ENCODE measurements at places on chromosomes 12 and 14.

GRCh38 chr14:68487805-68488590, 304.9 kb downstream of the ZFP36L1 start:
- no peak for DNase-seq

- no peak for DNase-seq
Measured at GRCh38 chr12:81147292-81147919, 69.5 kb downstream of the ACSS3 start.

GRCh38 chr12:123096182-123096581, 54.7 kb downstream of the PITPNM2 start:
- DNase-seq = no peak

GRCh38 chr12:7787574-7788293, 1.5 kb upstream of the NANOG start:
- DNase-seq = no peak

GRCh38 chr12:4918950-4919660, 9.4 kb downstream of the KCNA1 start:
- DNase-seq = no peak

DNA sequence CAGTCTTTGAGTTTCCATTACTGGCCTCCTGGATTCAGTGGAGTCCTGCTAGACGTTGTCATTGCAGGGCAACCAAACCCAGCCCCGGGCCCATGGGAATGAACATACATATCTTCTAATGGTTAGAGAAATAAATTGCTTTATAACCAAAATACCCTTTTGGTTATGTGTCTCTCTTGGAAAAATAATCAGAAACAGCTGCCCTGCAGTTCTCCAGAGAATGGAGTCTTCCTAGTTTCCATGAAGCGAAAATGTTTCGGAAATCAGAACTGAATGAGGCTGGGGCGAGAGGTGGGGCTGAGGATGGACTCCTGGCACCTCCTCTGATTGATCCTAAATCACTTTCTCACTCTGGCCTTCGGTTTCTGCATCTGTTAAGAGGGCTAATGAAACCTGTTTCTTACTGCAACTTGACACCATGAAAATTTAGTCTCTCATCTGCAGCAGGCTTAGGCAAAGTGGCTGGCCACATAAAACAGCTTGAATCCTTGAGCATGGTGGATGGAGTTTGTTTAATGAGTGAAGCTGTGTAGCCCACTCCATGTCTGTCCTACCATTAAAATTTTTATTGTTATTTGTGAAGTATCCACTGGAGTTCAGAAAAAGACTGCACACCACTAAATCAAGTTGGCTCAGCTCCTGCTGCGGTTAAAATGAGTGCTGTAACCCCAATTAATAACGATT, 198.9 kb downstream of the CACNA1C start:
- no peak for DNase-seq

DNA sequence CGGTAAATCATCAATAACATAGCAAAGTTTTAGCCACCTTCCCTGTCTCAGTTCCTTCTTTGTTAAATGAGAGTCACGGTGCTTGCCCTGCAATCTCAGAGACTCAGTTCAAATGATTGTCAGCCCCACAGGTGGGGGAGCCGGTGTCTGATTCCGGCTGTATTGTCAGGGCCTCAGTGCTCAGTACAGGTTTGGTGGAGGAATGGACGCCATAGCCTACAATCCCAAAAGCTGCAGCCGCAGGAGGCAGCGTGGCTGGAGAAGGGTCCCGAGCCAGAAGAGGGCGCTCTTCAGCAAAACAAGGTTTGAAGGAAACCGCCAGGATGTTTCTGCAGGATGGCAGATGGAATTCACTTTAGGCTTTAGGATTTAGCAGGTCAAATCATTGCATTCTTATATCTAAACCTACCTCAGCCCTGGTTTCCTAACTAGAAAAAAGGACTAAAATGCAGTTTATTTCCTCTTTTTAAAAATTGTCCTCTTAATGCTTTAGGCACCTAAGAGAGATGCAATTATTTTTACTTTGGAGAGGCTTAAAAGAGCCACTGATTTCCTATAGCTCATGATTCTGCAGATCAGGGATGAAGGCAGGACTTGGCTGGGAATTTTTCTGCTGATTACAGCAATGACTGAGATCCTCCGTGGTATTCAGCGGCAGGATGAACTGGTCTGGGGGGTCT, 29.2 kb downstream of the FOS start:
- peak; percentile 67 for DNase-seq

DNA sequence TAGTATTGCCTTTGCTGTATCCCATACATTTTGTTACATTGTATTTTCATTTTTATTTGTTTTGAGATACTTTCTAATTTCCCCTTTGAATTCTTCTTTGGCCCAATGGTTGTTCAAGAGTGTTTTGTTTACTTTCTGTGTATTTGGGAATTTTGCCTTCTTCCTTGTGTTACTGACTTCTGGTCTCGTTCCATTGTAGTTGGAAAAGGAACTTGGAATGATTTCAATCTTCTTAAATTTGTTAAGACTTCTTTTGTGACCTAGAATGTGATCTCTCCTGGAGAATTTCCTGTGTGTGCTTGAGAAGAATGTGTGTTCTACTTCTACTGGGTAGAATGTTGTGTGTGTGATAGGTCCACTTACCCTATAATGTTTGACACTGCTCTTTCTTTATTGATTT, 304.4 kb upstream of the RTL1 start:
- no peak for DNase-seq

- no peak for DNase-seq
Measured at GRCh38 chr14:55838529-55839052, 258.6 kb downstream of the KTN1 start.

- no peak for DNase-seq
Measured at GRCh38 chr12:121366063-121366459, 13.8 kb upstream of the ANAPC5 start.

- DNase-seq = no peak
Measured at GRCh38 chr14:58059126-58059525, 92.9 kb downstream of the ARMH4 start.

DNA sequence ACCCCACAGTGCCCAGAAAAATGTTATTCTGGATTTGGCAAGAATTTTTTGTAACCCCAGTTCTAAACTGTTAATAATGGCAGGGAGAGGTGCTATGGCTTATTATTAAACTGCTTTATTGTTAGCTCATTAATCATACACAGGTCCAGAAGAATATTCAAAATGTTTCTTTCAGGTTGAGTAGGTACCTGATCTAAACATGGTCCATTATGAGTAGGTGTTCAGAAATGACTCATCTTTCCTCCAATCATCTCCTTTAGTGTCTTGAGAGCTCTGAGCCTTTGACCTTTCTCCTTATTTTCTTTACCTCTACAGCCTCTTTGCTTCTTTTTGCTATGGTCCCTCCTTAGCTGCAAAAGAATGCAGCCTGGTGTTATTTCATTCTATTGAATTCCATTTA, 211.0 kb upstream of the GARIN6 start:
- no peak for DNase-seq

Data from CD4-positive, alpha-beta T cell treated with Interleukin-6 at 100 ng/mL for 8 hours (primary cell).